NCI-H1417 (cell line): ENCODE measurements at places on chromosomes 3 and 15.

DNA sequence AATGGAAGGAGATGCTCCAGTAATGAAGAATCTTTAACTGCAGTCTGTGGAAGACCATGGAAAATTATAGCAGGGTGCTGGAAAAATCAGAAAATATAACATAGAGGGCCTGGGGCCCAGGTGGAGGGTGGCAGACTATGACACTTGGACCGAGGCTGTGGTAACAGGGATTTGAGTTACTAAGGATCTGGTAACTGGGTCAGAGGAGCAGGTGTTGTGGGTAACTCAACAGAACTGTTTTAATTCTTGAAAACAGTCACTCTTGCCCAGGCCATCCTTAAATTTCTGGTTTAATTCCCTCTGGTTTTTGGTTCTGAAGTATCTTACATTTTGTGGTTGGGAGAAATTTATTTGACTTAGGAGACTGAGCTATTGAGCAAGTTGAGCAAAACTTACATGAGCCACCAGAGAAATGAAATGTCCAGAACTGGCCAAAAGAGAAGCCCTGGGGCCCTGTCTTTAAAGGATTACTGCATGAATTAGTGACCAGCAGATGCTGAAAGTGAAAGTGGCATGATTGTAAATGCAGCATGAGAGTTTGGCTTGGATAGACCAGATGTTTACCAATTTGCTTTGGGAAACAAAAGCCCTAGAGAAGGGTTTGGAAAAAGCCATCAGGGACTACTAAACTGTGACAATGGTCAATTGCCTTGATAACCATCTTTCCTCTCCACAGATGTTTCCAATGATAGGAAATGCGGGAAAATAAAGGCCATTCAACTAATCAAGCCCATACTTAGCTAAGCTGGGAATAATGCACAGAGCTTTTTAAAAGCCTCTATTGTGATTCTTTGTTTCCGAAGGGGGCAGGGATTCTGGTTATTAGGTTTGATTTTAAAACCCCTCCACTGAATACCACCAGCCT lies 374.9 kb upstream of the TGFBR2 start:
- DNase-seq: no peak

- DNase-seq: no peak
These were observed 79.9 kb downstream of the GTPBP8 start for GRCh38 chr3:113070681-113071113.

GRCh38 chr3:152095472-152095871 lies 173.3 kb upstream of the MBNL1 start:
- DNase-seq: no peak

DNA sequence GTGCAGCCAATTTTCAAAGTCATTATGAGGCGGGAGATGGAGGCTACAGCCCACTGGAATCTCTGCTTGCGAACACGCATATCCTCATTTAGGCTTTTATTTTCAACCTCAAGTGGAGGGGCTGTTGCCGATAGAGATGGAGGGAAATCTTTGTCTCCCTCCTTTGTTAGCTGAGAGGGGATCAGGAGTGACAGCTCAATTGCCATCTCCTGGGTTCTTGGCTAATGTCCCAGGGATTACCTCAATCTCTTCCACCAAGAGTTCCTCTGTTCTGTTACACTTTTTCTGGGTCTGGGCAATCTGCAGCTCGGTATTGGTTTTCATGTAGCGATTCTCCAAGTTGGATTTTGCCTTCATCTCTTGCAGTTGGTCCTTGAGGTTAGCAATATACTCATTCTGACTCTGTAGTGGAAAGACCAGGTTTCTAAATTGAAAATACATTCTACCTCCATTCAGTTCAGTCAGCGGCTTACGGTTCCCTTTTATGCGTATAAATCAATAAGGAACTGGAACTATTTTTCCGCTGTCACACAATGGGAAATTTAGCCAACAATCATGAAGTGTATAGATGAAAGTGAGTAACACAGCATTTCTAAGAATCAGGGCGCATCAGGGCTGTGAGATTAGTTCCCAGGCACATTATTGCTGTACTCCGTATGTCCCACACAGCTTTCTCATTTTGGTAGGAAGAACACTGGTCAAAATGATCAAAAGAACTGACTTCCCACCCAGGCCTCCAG lies 36.2 kb upstream of the RPL35A start:
- no peak for DNase-seq
